ENCODE measurements at places on chromosomes 12 and 14.

- no peak for DNase-seq
Measured at GRCh38 chr12:29537298-29537697, 39.8 kb upstream of the OVCH1 start.

GRCh38 chr14:69675877-69676416, 64.6 kb downstream of the SUSD6 start:
- DNase-seq, result no peak

DNA sequence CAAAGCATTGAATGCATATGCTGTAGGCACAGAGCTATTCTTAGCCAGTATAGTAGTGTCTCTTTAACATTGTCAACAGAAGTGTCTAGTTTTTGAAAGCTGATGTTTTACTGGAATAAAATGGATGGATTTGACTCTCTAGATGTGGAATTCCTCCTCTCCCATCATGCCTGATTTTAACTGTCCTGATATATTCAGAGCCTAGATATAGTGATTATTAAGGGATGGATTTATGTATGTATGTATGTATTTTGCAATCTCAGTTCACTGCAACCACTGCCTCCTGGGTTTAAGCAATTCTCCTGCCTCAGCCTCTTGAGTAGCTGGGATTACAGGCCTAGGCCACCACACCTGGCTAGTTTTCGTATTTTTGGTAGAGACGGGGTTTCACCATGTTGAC, 144.8 kb upstream of the NAV3 start:
- no peak for DNase-seq

DNA sequence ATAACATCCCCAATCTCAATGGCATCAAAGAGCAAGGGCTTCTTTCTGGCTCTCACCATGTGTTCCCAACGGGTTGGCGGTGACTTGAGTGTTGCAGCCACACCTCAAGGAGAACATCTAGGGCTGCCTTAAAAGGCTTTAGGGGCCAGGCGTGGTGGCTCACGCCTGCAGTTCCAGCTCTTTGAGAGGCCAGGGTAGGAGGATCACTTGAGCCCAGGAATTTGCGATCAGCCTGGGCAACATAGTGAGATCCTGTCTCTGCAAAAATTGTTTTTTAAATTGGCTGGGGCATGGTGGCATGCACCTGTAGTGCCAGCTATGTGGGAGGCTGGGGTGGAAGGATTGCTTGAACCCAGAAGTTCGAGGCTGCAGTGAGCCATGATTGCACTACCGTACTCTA, 14.9 kb downstream of the RFLNA start:
- DNase-seq, result no peak

DNA sequence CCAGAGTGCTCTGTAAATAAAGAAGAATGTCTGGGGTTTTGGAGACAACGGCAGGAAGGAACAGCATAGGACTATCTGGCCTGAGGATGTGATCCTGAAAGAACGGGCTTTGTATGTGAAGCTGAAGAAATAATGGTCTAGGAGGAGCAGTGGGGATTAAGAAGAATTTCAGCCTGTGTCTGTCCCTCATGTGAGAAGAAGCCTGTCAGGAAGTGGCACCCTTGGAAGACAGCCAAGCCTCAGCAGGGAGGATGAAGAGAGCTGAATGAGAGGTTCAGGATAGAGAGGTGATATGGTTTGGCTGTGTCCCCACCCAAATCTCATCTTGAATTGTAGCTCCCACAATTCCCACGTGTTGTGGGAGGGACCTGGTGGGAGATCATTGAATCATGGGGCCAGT, 56.9 kb upstream of the TCL1A start:
- DNase-seq, result no peak

GRCh38 chr14:89902881-89903280, 51.6 kb downstream of the EFCAB11 start:
- DNase-seq, result no peak

Data from nephron progenitor cell (in vitro differentiated cells).